ENCODE measurements at places on chromosomes 4 and X. TPM values are rescaled to one million over a fixed set of nuclear protein-coding genes. Genes with fewer than 3 reads are reported as not detected.

AKAP14 gene
- total RNA-seq: not detected

DACH2 gene
- total RNA-seq: not detected

AFP gene
- total RNA-seq: 3.2 TPM

MTNR1A gene
- total RNA-seq: not detected

SULT1E1 gene
- not detected for total RNA-seq

TGIF2LX gene
- total RNA-seq: not detected

FMR1NB gene
- not detected for total RNA-seq

GRCh38 chr4:4775493-4776004, 83.9 kb upstream of the MSX1 start:
- H3K27me3 ChIP-seq: no peaks in the 10 kb centered on the region
- no peak for DNase-seq
- no peak overlapping the region for H3K4me3 ChIP-seq
- H3K27ac ChIP-seq: no peak overlapping the region
- no peaks in the 10 kb centered on the region for H3K4me1 ChIP-seq

DNA sequence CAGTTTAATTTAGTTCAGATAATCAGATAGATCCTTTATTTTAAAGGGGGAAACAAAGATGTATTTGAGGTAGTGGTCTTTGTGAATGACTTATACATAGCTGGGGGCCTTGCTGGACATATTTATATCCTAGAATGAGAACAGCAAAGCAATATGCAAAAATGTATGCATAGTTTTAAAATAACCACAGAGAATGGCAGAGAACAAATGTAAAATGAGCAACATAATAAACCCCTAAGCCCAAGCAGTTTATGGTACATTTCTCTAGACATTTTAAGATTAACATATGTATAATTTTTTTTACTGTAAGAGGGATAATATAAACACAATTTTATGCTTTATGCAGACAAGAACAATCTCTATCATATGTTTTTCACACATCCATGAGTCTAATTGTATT, 434.2 kb upstream of the SMIM31 start:
- H3K4me3 ChIP-seq: no peak overlapping the region
- no peaks in the 10 kb centered on the region for H3K27me3 ChIP-seq
- no peak overlapping the region for H3K27ac ChIP-seq
- no peaks in the 10 kb centered on the region for H3K4me1 ChIP-seq
- no peaks in the 10 kb centered on the region for H3K36me3 ChIP-seq

DNA sequence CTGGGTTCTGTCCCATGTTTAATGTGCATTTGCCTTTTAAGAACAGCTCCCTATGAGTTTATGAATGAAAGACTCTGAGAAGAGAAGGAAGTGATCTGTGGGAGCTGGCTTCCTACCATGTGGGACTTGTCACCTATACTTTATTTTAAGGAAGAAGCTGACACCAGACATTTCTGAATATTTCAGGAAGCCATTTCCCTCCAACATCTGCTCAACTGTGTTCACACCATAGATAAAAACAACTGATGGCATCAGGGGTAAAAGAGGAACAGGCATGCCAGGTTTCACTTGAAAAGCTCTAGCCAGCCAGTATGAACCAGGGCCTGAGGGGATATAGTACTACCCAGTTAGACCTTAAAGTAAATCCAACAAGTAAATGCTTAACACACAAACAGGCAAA, 116.0 kb downstream of the COL4A6 start:
- no peak for DNase-seq
- H3K27ac ChIP-seq: no peak overlapping the region
- H3K4me3 ChIP-seq: no peak overlapping the region
- peaks cover 25% of the 10 kb centered on the region for H3K27me3 ChIP-seq
- no peaks in the 10 kb centered on the region for H3K4me1 ChIP-seq

GRCh38 chr4:151522866-151523519, 114.0 kb downstream of the FHIP1A start:
- no peaks in the 10 kb centered on the region for H3K27me3 ChIP-seq
- H3K36me3 ChIP-seq: no peaks in the 10 kb centered on the region
- DNase-seq: no peak
- H3K4me3 ChIP-seq: no peak overlapping the region
- no peak overlapping the region for H3K27ac ChIP-seq
- no peaks in the 10 kb centered on the region for H3K4me1 ChIP-seq

GRCh38 chrX:7202206-7202605, 54.3 kb upstream of the PUDP start:
- H3K4me3 ChIP-seq: no peak overlapping the region
- H3K27ac ChIP-seq: no peak overlapping the region
- DNase-seq: no peak
- no peaks in the 10 kb centered on the region for H3K27me3 ChIP-seq

DNA sequence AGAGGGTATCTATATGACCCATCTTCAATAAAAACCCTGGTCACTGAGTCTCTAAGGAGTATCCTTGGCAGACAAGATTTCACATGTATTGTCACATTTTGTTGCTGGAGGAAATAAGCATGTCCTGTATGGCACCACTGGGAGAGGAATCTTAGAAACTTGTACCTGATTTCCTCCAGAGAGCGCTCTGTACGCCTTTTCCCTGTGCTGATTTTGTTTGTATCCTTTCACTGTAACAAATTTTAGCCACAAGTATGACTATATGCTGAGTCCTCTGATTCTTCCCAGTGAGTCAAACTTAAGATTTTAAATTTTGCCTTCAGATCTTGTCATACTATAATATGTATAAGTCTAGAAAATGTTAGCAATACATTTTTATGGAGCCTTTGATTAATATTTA, 102.8 kb downstream of the ITIH6 start:
- no peak overlapping the region for H3K27ac ChIP-seq
- no peaks in the 10 kb centered on the region for H3K4me1 ChIP-seq
- H3K36me3 ChIP-seq: no peaks in the 10 kb centered on the region

DNA sequence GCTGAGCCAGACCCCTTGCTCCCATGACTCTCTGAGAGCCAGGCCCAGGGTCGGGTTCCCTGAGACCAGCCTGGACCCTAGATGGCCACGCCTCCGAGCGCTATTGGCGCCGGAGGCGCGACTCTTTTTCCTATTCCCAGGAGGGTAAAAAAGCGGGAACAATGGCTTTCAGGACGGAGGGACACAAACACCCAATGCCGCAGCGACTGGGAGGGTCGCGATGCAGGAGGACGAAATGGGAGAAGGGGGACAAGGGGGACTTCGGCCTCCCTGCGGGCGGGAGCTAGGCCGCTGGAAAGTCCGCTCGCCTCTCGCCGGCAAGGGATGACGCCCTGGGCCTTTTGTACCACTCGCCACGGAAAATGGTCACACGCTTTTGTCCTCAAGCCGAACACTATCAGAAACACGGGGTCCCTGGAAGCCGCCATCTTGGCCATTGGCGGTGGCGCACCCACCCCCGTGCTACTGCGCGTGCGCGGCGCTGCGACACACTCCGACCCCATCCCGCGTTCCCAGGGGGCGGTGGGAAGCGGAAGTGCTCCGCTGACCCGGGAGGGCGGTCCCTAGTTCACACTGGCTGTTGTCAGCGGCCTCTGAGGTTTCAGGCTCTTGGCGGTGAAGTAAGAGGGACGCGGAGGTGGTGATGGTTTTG, 98.4 kb downstream of the ZNF674 start:
- no peaks in the 10 kb centered on the region for H3K36me3 ChIP-seq
- peak; percentile 75 for DNase-seq
- H3K27ac ChIP-seq: peak overlapping the region; percentile 87
- H3K4me3 ChIP-seq: peak overlapping the region; percentile 70

DNA sequence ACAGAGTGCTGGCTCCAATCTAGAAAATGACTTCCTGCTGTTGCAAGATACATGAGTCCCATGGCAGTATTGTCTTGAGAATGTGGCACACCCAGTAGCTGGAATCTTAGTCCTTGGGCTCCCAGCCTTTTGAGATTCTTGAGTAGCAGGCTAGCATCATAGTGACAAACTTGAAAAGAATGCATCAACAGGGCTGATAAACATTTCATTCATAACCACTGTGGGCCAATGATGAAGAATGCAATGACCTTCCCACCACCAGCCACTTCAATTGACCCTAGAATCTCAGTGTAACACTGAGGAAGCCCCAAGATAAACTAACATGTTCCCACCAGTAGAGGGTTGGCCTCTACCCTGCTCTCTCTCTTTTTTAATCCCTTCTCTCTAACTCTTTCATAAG, 329.3 kb downstream of the GBA3 start:
- no peak overlapping the region for H3K4me3 ChIP-seq
- no peak overlapping the region for H3K27ac ChIP-seq
- H3K4me1 ChIP-seq: no peaks in the 10 kb centered on the region
- H3K36me3 ChIP-seq: no peaks in the 10 kb centered on the region
- DNase-seq: peak; percentile 21

GRCh38 chr4:3335982-3336381, 43.2 kb downstream of the RGS12 start:
- no peak overlapping the region for H3K4me3 ChIP-seq
- no peaks in the 10 kb centered on the region for H3K27me3 ChIP-seq
- H3K4me1 ChIP-seq: no peaks in the 10 kb centered on the region
- no peak overlapping the region for H3K27ac ChIP-seq

DNA sequence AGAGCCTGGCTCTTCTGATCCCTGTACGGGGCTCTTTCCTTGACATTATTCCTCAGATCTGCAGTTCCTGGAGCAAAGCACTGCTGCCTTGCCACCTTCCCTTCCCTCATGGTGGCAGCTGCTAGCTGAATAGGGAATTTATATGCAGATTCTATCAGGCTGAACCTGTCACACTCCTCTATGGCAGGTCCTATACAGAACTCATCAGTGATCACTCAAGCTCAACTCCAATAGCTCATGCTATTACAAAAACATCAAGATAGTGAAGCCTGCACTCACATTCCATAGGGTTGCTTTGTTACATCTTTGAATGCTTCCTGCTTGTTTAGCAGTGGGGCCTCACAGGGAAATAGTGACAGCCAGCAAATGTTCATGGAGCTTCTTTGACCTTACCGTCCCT, 71.7 kb downstream of the SLC2A9 start:
- H3K4me1 ChIP-seq: no peaks in the 10 kb centered on the region
- no peak overlapping the region for H3K27ac ChIP-seq
- no peak overlapping the region for H3K4me3 ChIP-seq
- no peaks in the 10 kb centered on the region for H3K27me3 ChIP-seq
- DNase-seq: no peak

- no peaks in the 10 kb centered on the region for H3K36me3 ChIP-seq
- no peak for DNase-seq
- no peak overlapping the region for H3K27ac ChIP-seq
- no peaks in the 10 kb centered on the region for H3K4me1 ChIP-seq
- no peaks in the 10 kb centered on the region for H3K27me3 ChIP-seq
Observed at GRCh38 chrX:19640693-19641374, 125.5 kb upstream of the MAP3K15 start.

- H3K27ac ChIP-seq: peak overlapping the region; percentile 99
- no peaks in the 10 kb centered on the region for H3K27me3 ChIP-seq
- peak overlapping the region; percentile 78 for H3K4me3 ChIP-seq
- peak; percentile 85 for DNase-seq
- H3K36me3 ChIP-seq: no peaks in the 10 kb centered on the region
Observed at GRCh38 chr4:139554893-139555704, 920 bp downstream of the SETD7 start.

- no peak for DNase-seq
- no peaks in the 10 kb centered on the region for H3K4me1 ChIP-seq
- peaks cover 39% of the 10 kb centered on the region for H3K27me3 ChIP-seq
- no peaks in the 10 kb centered on the region for H3K36me3 ChIP-seq
- no peak overlapping the region for H3K4me3 ChIP-seq
Observed at GRCh38 chrX:37796805-37797204, 16.9 kb downstream of the CYBB start.

- no peaks in the 10 kb centered on the region for H3K27me3 ChIP-seq
- H3K36me3 ChIP-seq: no peaks in the 10 kb centered on the region
- DNase-seq: no peak
- no peak overlapping the region for H3K27ac ChIP-seq
- no peaks in the 10 kb centered on the region for H3K4me1 ChIP-seq
- H3K4me3 ChIP-seq: no peak overlapping the region
Observed at GRCh38 chr4:99121008-99121407, 23.1 kb downstream of the ADH4 start.

GRCh38 chr4:129062580-129062979, 30.8 kb downstream of the SCLT1 start:
- no peak overlapping the region for H3K27ac ChIP-seq
- DNase-seq: no peak
- no peaks in the 10 kb centered on the region for H3K4me1 ChIP-seq
- no peak overlapping the region for H3K4me3 ChIP-seq
- no peaks in the 10 kb centered on the region for H3K36me3 ChIP-seq
- H3K27me3 ChIP-seq: no peaks in the 10 kb centered on the region

- H3K4me3 ChIP-seq: no peak overlapping the region
- no peak overlapping the region for H3K27ac ChIP-seq
- H3K4me1 ChIP-seq: no peaks in the 10 kb centered on the region
- DNase-seq: no peak
- H3K27me3 ChIP-seq: no peaks in the 10 kb centered on the region
Observed at GRCh38 chr4:145045180-145045579, 52.8 kb downstream of the ANAPC10 start.

- no peak overlapping the region for H3K27ac ChIP-seq
- DNase-seq: no peak
- H3K27me3 ChIP-seq: no peaks in the 10 kb centered on the region
Observed at GRCh38 chr4:78059938-78060337, 2.8 kb downstream of the FRAS1 start.

- no peak overlapping the region for H3K27ac ChIP-seq
- peaks cover 4% of the 10 kb centered on the region for H3K36me3 ChIP-seq
- no peak overlapping the region for H3K4me3 ChIP-seq
- no peaks in the 10 kb centered on the region for H3K4me1 ChIP-seq
- no peaks in the 10 kb centered on the region for H3K27me3 ChIP-seq
Observed at GRCh38 chr4:36111172-36111571, 133.1 kb downstream of the ARAP2 start.

- H3K4me1 ChIP-seq: no peaks in the 10 kb centered on the region
- no peak overlapping the region for H3K4me3 ChIP-seq
- H3K27ac ChIP-seq: no peak overlapping the region
- no peaks in the 10 kb centered on the region for H3K36me3 ChIP-seq
Observed at GRCh38 chr4:26331380-26331950, 10.7 kb downstream of the RBPJ start.

GRCh38 chr4:10762561-10762960, 78.0 kb upstream of the CLNK start:
- no peaks in the 10 kb centered on the region for H3K36me3 ChIP-seq
- H3K27ac ChIP-seq: no peak overlapping the region
- no peaks in the 10 kb centered on the region for H3K27me3 ChIP-seq

GRCh38 chrX:53930515-53931380, 113.5 kb downstream of the PHF8 start:
- H3K36me3 ChIP-seq: no peaks in the 10 kb centered on the region
- no peaks in the 10 kb centered on the region for H3K4me1 ChIP-seq
- H3K4me3 ChIP-seq: no peak overlapping the region
- no peak for DNase-seq
- no peaks in the 10 kb centered on the region for H3K27me3 ChIP-seq
